Right forelimb (tissue), 1 donor: ENCODE measurements at places on chromosomes 16 and 17.

DNA sequence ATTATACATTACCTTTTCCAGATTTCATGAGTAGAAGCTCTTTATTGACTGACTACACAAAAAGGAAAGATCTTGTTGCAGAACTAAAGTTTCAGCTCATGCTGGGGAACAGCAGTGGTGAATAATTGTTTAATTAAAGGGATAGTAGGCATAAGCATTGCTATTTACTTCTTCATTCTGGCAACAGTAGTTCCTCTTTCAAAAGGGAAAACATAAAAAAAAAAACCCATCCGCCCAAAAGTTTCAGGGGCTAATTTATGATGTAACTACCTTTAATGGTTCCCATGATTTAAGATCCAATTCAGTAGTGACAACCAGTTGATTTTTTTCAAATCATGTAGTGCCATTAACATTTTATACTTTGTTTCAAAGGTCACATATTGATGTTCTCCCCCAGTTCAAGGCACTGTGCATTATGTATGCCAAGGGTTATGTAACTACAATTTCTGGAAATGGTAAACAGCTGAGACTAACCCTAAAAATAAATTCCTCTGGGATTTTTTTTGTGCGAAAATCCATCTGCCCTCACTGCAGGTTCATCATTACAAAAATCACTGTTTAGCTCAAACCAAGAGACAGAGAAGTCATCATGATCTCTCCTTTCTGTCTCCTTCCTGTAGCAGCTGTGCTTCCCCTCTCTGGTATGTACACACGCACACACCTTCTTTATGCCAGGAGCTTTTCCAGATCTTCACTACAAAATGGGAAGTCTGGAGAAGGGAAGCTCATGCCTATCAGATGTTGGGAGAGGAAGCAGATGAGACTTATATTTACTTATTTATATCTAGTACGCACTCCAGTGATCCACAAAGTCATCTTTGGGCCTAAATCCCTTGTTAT is 2.2 kb upstream of the PHLPP2 start:
- DNase-seq, result no peak

DNA sequence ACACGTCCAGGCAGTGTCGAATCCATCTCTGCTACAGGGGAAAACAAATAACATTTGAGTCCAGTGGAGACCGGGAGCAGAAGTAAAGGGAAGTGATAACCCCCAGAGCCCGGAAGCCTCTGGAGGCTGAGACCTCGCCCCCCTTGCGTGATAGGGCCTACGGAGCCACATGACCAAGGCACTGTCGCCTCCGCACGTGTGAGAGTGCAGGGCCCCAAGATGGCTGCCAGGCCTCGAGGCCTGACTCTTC is 7.2 kb upstream of the CD68 start:
- DNase-seq, result no peak

DNA sequence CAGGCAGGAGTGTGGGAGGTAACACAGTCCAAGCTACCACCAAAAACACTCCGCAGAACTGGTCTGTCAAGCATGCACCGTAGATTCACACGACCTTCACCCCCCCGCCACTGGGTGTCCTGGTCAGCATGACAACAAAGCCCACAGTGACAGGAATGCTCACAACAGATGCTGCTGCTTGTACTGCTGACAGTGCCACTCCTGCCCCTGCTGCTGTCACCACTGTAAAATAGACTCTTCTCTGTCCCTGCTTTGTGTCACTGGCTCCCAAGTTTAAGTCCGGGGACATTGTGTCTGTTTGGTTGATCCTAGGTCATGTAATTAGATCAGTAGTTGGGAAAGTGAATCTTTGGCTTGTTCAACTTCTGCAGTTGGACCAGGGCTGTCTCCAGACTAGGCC is 7.0 kb upstream of the ODF4 start:
- no peak for DNase-seq

DNA sequence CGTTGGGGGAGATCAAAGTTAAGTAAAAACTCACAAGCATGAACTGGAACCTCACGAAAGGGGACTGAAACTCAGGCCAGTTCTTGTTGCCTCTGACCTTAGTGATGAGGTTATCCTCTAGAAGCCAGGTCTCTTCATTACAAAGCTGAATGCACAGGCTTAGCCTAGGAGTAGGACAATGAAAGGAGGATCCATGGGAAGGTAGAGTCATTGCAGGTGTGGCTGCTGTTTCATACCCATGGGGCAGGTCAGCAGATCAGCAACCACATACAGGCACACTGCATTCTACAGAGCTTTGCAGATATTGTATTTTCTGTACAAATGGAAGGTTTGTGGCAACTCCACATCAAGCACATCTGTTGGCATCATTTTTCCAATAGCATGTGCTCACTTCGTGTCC is 341.3 kb upstream of the SOX9 start:
- DNase-seq, result no peak

DNA sequence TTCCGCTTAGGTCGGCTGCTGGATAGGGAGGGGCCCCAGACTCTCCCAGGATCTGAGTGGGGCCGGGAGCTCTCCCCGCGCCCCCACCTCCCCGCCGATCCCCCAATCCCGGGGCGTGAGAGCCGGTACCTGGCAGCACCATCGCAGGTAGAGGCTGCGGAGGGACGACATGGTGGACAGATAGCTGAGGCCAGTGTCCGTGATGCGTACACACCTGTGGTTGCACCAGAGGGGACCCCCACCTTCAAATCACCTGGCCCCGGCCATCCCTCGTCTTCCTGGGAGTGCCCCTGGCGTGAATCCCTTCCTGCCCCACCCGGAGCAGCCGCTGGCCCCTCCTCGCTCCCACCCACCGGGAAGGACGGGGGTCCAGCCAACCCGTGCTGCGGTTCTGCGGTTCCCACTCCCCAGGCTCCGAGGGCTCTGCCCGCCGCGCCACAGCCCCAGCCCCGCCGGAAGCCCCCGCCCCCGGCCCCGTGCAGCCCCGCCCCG is 4.7 kb upstream of the WDR24 start:
- DNase-seq, result no peak

GRCh38 chr16:5228369-5228768 is 130.8 kb upstream of the EEF2KMT start:
- DNase-seq, result no peak

DNA sequence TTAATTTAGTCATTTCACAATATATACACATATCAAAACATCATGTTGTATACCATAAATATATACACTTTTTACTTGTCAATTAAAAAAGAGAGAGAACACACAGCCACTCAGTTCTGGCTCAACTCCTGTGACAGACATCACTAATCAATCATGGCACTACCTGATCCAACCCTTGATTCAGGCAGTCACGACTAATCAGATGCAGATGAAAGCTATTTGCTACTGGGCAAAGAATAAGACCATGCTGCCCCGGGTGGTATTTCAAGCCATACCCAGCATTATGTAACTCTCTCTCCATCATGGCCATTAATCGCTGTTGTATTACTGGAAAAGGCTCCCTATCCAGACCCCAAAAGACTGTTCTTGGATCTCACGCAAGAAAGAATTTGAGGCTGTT is 345.7 kb downstream of the HAPSTR1 start:
- DNase-seq, result no peak

GRCh38 chr17:18028114-18028951 is 10.6 kb downstream of the ATPAF2 start:
- DNase-seq, result no peak

DNA sequence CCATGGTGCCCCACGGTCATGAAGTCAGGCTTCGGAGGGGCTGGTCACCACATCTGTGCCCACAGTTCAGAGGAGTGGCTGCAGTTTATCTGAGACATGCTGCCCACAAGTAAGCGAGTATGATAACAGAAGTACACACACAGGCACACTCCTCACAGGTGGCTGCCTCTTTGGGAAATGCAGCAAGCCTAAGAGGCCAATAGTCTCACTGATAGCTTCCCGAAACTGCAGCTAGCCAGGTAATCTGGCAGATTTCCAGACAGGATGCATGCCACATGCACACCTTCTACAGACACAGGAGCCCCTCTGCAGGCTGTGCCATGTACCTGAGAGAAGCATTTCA is 12.6 kb upstream of the GFOD2 start:
- DNase-seq, result no peak

- DNase-seq, result no peak
These were observed 31.9 kb upstream of the MPHOSPH6 start for GRCh38 chr16:82201926-82202325.

GRCh38 chr17:7717756-7718350 is 309 bp downstream of the DNAH2 start:
- no peak for DNase-seq

DNA sequence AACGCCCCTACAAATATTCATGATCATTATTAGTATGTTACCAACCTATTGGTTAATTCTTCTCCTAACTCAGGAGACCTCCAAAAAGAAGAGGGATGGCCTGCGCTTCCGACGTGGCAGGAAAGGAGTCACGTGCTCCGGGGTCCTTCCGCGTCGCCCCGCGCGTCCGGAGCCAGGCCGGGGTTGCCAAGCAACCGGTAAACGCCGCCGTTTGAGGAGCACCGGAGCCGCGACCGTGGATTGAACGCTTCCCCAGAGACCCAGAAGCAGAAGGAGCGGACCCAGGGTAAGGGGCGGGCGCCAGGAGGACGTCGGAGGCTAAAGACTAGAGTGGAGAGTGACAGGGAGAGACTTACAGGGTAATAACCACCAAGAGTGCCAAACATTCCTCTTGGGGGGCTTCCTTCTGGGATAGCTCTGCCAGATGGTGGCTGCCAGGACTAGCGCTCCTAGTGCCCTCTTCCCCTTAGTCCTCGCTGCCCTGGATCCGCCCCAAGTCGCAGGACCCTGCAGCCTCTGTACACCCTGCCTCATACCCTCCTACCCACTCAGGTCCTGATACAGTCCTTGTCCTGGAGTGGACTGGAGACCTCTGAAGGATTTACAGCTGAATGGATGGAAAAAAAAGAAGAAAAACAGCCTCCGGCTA is at the start of gene DNAI2:
DNAI2 (plus strand) TSS at position 175 of the 649 bp plus-strand sequence. CDS start 7,584 bp downstream, outside the sequence.
- DNase-seq, result peak; percentile 65

DNA sequence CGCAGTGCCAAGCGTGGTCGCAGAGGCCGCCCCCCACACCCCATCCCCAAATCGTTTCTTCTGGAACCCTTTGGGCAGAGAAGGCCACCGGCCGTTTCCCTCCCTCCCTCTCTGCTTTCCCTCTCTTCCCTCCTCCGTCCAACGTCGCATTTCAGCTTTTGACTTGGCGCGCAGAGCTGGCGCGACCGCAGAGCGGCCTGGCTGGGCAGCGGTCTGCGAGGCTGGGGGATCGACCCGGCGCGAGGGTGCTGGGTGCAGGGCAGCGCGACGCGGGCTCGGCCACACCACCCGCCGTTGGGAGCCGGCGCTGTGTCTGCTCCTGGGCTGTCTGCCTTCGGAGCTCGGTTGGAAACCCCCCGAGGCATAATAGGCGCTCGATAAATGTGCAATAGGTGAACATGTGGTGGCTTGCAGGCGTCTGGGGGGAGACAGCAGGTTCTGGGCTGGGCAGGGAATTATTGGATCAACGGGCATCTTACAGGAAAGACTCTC is 2.8 kb upstream of the NTN3 start:
- peak; percentile 72 for DNase-seq

DNA sequence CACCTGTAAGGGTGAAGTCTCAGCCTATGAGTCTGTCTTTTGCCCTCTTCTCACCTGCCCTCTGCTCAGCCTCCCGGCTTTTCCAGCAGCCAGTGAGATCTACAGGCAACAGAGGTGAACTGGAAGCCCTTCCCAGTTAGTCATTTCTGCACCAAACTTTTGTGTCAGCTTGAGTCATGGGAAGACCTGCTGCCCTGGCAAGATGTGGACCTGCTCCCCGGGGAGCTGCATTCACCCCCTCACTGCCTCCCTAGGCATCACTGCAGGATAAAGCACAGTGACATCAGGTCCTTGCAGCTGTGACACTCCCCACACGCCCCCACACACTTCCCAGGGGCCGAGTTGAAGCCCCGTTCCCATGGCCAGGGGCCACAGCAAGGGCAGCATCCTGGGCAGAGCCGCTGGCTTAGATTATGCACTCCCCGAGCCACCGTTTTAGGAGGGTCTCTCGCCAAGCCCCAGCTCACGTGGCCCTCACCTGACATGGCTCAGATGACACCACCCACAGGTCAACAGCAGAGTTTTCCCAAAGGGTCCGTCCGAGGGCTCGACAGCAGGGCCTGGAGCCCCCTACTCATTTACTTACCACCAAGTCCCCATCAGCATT is 6.5 kb upstream of the ABR start:
- no peak for DNase-seq

DNA sequence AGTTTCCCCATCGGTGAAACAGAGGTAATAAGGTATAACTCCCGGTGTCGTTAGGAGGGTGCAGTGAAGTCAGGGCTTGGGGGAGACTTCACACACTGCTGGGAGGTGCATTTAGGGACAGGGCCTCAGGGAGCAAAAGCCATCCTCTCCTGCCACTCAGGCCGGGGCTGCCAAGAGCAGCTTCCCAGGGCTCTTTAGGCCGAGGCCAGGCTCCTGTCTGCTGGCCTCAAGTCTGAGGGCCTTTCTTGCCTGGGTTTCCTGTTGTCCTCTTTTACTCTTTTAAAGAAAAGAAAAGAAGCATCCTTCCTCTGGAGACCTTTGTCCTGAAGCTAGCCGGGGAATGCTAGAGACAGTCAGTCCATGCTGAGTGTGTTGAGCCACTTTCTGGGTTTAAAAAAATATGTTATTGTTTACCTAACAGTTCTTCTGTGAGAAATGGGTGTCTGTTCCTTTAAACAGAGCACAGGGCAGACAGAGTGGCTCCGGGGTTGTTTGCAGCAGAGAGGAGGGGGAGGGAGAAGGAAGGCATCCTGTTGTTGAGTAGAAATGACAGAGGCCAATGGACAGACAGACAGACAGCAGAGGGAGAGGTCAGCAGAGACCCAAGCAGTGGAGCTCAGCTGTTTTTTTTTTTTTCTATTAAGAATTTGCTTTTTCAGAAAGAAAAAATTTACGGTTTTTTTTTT is 79.1 kb downstream of the C17orf67 start:
- no peak for DNase-seq

DNA sequence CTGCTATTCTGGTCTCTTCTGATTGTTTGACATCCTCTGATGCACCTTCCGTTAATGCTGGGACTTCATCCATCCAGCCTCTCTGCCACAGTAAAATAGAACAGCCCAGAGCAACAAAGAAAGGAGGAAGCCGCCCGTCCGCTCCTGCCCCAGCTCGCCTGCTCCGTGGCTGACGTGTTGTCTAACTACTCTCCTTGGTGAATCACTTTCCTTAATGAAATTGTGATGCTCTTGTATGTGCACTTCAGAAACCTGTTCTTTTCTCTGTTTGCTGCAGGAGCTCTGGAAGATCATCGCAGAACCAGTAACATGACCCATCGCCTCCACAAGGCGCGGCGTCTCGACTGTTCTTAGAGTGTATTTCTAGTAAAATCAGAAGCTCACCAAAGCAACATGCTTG is 24.3 kb downstream of the METTL22 start:
- no peak for DNase-seq
